ENCODE measurements at places on chromosomes 6 and 20.

GRCh38 chr6:145887969-145888368, 73.4 kb upstream of the FBXO30 start:
- DNase-seq, result no peak

- no peak for DNase-seq
These were observed 29.7 kb upstream of the TMEM217 start for GRCh38 chr6:37287519-37288157.

GRCh38 chr6:27133281-27134227, 113.9 kb upstream of the PRSS16 start:
- no peak for DNase-seq

GRCh38 chr6:7750197-7750596, 24.3 kb downstream of the BMP6 start:
- DNase-seq, result no peak

- no peak for DNase-seq
These were observed 152.7 kb upstream of the FKBP1C start for GRCh38 chr6:63058601-63059000.

- DNase-seq, result no peak
These were observed 219.8 kb upstream of the ARID1B start for GRCh38 chr6:156557251-156557910.

GRCh38 chr6:31935021-31935420, 7.5 kb downstream of the C2 start:
- DNase-seq, result no peak

DNA sequence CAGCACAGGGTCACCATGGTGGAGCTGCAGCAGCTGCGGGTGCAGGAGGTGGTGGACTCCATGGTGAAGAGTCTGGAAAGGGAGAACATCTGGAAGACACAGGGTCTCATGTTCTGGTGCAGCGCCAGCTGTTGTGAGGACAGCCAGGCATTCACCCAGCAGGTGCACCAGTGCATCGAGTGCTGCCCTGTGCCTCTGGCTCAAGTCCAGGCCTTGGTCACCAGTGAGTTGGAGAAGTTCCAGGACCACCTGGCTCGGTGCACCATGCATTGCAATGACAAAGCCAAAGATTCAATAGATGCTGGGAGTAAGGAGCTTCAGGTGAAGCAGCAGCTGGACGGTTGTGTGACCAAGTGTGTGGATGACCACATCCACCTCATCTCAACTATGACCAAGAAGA, 22.9 kb upstream of the RIPK1 start:
- DNase-seq, result no peak

GRCh38 chr6:7471171-7471570, 70.3 kb upstream of the DSP start:
- DNase-seq, result no peak

GRCh38 chr6:35294308-35294945, 3.2 kb upstream of the DEF6 start:
- no peak for DNase-seq

GRCh38 chr6:123636782-123637181, at the start of gene TRDN:
TRDN (minus strand) TSS chr6:123636950; CDS start chr6:123636775, 175 bp downstream.
- no peak for DNase-seq

DNA sequence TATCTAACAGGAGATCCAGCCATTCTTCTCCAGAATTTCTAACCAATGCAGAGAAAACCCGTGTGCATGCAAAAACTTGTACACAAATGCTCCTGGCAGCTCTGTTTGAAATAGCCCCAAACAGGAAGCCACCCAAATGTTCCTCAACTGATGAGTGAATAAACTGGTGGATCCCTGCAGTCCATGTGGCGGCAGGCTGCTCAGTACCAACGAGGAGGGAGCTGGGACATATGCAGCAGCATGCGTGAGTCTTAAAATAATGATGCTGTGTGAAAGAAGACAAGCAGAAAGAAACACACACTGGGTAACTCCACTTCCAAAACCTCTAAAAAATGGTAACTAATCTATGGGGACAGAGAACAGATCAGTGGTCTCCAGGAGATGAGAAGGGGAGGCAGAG, 542.1 kb upstream of the AGPAT4 start:
- DNase-seq, result no peak

DNA sequence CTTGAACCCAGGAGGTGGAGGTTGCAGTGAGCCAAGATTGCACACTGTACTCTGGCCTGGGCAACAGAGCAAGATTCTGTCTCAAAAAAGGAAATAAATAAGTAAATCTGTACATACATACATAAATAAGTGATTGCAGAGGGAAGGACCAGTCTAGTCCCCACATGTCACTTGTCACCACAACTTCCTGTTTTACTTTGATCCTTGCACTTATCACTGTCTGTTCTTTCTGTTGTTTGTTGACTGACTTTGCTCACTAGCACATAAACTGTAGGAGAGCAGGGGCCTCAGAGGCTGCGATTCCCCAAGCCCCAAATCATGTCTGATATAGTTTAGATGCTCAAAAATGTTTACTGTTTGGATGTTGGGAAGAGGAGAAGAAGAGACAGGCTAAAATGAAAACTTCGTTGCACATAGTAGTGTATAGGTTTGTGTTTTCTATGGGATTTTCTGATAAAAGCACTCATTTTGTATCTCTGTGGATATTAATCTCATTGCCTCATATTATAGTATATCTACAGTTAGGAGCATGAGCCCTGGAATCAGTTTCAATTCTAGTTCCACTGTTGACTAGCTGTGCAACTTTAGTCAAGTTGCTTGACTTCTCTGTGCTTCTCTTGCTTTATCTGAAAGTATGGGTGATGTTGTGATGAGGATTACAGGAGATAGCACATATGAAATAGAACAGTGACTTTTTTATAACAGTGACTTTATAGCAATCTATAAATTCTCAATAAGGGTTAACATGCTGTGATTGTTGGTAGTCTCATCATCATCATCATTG, 165.0 kb downstream of the TBC1D7 start:
- no peak for DNase-seq

DNA sequence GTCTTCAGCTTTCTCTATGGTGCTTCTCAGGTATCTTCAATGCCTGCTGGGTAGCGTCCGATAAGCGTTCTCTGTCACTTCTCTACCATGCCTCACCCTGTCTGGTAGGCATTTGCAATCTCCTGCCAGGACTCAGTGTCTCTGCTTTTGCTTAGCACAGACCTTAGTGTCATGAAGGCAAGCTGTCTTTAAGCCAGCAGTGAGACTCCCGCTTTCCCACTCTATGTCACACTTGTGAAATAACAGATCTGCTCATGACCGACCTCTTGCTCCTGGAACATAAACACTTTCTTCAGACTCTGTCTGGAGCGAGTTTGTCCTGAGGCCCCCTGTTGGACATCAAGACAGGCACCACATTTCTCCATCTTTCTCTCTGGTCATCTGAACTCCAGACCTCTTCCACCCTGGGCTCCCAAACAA, 17.0 kb downstream of the ADGRB3 start:
- no peak for DNase-seq

DNA sequence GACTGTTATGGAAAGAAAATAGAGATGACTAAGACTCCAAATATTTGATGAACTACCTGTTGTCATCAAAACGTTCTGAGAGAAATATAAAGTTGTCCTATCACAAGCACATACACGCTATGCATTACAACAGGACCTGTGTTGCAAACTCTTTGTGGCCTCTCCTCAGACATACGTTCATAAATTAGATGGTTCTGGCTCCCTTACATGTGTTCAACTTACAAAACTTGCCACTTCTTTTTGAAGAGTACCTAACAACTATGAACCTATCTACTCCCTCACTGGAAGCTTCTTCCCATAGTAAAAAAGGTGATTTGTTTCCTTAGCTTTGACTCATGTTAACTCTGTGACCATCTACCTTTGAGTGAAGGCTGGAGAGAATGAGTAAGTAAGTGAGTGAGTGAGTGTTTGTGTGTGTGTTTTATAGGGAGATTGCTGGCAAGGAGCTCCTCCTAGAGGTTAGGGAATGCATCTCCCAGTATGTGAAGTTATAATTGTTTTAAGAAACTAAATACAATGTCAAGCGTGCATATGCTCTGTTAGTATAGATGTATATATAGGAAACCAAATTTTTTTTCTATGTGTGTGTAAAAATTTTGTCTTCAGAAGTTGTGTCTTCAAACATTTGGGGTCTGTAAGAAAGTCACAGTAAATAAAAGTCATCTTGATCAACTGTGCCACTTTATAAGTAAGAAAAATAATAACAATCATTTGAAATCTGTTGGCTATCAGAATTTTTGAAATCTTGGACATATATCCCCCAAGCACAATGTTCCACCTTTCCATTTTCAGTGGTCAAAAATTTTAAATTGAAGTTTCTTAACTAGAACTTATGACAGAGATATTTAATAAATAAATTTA, 1211.1 kb upstream of the GJE1 start:
- DNase-seq, result peak; percentile 59

DNA sequence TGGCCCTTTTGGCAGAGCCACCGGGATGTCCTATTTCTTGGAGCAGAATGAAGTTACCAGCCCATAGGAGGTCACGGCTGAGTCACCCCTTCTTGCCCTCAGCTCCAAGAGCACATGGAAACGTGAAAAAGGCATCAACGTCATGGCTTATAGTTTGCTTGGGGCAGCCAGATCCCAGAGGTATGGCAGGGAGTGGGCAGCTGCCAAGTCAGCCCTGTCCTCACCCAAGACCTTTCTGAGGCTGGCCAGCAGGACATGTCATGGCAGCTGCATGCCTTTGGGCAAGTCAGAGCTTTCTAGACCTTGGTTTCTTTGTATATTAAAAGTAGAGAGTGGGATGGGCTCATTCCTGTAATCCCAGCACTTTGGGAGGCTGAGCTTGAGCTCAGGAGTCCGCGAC, 8.2 kb upstream of the MDFI start:
- DNase-seq, result no peak

DNA sequence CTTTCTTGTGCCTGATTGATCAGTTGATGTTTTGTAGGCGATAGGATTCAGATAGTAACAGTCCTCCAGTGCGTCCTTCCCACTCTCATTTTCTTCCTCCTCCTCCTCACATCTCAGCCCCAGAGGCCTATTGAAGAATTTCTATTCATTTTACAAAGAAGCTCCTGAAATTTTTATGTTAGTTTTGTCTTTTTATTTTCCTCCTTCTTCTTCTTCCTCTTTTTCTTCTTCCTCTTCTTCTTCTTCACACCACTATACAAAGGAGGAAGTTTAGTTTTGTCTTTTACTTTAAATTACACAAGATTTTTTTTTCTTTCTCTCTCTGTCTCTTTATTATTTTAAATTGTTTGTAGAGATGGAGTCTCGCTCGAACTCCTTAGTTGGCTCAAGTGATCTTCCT, 19.1 kb downstream of the BTN2A1 start:
- DNase-seq, result no peak

DNA sequence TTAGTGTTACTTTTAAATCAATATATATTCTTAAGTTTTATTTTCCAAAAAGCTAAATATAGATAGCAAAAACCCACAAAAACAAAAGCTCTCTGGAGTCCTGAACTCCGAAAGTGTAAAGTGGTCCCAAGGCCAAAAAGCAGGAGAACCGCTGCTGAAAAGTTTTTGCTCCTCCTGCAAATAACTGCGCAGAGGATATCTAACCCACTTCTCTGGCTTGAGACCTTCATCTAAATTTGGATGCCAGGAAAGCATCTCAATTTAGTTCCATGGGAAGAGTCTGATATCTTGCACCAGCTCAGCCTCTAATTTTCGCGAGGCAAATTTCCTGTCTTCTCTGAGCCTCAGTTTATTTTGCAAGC, 523 bp downstream of the MRPS10 start:
- no peak for DNase-seq

DNA sequence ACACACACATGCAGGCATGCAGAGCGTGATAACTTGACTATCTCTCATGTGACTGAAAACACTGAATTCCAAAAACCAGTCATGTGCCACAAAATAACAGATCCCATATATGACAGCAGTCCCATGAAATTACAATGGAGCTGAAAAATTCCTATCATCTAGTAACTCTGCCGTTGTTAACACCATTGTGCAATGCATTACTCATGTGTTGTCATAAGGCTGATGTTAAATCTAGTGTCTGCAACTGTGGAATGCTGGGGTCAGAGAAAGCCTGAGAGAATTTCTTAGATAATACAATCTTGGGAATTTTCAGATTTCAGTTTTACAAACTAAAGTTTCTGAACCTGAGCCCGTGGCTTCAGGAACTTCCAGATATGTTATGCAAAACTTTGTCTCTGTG, 70.2 kb downstream of the LYRM4 start:
- DNase-seq, result peak; percentile 41

GRCh38 chr6:15266423-15266996, 20.6 kb downstream of the JARID2 start:
- no peak for DNase-seq

GRCh38 chr6:108521616-108522107, 39.1 kb upstream of the FOXO3 start:
- DNase-seq, result no peak

DNA sequence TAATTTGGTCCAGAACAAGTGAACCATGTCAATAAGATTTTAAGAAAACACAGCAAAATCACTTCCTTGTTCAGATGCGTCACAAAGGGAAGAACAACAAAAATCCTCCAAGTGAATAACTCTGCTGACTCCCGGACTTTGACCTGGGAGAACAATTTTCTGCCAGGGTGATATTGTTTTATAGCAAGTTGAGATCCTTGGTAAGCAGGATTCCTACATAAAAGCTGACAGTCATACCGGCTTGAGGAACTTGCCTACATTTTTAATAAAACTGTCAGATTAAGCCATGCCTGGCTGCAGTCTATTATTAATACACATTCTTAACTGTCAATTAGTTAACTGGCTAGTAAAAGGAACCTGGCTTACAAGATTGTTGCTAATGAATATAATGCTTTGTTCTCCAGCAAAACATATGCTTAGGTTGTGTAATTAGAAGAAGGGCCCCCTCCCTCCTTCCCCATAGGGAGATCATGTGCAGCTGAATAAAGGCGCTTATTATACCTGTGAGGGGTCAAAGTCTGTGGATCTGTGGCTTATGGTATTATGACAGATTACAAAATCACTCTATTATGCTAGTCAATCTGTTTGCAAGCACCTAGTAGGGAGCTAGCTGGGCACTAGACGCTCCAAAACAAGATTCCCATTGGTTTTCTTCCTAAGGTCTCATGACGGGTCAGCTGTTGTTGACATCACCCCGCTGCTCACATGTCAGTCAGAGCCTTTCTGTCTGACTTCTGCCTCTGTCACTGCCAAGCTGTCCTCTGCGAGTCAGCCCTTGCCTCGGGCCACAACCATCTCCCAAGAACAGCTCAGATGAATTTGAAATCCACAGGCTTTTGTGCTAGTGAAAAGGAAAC, 44.6 kb upstream of the SEC63 start:
- DNase-seq, result no peak

- no peak for DNase-seq
These were observed 161.4 kb downstream of the DNAH8 start for GRCh38 chr6:38876475-38876874.

DNA sequence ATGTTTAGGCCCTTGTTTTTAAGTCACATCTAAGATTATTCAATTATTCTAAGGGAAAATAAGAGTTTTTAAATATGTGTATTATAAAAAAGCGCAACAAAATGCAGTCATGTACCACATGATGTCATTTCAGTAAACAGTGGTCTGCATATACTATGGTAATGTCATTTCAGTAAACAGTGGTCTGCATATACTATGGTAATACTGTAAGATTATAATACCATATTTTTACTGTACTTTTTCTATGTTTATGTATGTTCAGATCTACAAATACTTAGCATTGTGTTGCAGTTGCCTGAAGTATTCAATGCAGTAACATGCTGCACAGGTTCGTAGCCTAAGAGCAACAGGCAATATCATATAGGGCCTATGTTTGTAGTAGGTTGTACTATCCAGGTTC, 21.4 kb downstream of the MEI4 start:
- no peak for DNase-seq

- DNase-seq, result no peak
These were observed 8.3 kb downstream of the CEP250 start for GRCh38 chr20:35463455-35464300.

Measured in brain pericyte (primary cell).